ENCODE measurements at places on chromosomes 2 and 18.

GRCh38 chr2:58545300-58546280 lies 304.5 kb upstream of the FANCL start:
- no peak for DNase-seq

DNA sequence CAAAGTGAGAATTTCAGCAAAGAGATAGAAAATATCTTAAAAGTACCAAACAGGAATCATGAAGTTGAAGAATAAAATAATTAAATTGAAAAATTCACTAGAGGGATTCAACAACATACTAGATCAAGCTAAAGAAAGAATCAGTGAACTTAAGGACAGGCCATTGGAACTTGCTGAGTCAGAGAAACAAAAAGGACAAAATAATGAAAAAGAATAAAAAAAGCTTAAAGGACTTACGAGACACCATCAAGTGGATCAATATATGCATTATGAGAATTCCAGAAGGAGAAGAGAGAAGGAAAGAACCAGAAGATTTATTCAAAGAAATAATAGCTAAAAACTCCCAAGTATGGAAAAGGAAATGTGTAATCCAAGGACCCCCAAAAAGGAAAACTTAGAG lies 158.4 kb downstream of the SLC4A10 start:
- DNase-seq: no peak

GRCh38 chr2:128502200-128502599 lies 183.5 kb upstream of the HS6ST1 start:
- no peak for DNase-seq

GRCh38 chr2:127101048-127101611 lies 5.8 kb downstream of the BIN1 start:
- DNase-seq: peak; percentile 37

DNA sequence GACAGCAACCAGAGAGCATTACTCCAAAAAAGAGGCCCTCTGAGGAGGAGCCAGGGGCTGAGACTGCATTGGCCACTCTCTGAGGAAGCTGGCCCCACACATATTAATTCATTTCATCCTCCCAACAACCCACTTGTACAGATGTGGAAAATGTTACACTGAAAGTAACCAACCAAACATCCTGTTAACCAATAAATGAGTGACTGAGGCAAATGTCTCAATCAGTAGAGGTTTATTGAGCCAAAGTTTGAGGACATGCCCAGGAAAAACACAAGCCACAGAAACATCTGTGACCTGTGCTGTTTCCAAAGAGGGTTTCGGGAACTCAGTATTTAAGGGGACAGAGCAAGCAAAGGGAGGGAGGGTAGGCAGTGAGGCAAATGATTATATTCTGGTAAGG lies 53.0 kb downstream of the SKA1 start:
- no peak for DNase-seq

- no peak for DNase-seq
Measured at GRCh38 chr18:72235422-72235821, 308.7 kb downstream of the CBLN2 start.

DNA sequence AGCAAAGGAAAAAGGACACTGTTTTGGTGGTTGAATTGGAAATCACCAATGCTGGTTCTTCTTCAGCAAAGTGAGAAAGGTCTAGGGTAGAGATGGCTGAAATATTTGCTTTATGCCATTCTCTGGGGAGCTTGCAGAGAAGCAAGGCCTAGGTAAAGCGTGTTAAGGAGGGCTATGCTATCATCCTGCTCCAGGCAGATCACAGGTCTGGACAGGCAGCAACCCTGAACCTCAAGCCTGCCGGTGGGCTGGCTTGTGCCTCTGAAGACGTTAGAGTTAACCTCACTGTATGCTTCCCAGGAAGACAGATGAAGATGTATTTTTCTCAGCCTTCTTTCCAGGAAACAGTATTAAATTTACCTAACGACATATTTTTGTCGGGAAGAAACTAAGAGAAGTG lies 138.5 kb upstream of the LYPD6 start:
- no peak for DNase-seq

DNA sequence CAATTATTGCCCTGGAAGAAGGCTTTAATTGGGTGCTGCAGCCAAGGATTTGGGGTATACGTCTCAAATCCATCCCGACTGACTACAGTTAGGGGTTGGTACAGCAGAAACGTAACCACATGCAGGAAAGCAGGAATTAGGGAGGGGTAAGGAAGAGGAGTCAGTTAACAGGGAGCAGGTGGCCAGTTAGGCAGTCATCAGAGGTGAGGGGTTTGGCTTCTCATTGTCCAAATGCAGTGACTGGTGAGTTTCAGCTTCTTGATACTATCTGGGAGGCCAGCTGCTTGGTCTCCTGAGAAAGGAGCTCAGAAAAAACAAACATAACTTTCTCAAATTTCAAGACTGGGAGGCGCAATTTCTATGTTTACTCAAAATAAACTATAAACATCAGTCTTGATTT lies 38.8 kb upstream of the UBE2F start:
- no peak for DNase-seq

DNA sequence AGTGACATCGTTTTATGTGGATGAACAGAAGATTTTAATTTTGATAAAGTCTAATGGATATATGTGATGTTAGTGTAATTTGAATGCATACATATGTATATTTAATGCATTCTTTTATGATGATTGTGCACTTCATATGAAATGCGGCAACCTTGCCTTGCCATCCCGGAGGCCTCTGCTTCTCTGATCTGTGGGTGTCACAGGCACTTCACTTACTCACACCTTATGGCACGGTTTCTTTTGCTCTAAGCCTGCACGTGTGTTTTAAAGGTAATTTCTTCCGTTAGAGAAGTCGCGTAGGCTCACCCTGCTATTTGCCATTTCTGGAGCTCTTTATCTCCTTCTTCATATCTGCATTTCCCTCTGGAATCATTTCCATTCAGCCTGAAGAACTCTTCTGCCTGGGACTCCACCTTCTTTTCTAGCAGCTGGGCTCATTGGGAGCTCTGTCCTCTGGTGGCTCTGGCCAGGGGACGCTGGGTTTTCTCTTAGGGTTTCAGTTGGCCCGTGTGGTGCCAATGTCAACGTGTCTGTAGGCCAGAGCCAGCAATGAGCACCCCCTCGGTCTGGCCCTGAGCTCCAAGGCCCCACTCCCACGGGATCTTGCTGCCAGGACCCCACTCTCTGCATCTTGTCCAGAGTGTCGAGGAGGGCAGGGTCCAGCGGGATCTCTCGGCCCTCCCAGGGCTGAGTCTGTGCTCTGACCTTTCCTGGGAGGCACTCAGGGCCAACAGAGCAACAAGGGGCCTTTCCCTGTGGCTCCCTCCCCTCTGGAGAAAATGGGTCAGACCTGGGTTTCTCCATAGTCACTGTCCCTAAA lies 97.3 kb downstream of the RTP5 start:
- no peak for DNase-seq

Data from right forelimb (tissue), 1 donor.